ENCODE measurements at places on chromosomes 11 and 22. TPM values are rescaled to one million over a fixed set of nuclear protein-coding genes. Genes with fewer than 3 reads are reported as not detected.

DNA sequence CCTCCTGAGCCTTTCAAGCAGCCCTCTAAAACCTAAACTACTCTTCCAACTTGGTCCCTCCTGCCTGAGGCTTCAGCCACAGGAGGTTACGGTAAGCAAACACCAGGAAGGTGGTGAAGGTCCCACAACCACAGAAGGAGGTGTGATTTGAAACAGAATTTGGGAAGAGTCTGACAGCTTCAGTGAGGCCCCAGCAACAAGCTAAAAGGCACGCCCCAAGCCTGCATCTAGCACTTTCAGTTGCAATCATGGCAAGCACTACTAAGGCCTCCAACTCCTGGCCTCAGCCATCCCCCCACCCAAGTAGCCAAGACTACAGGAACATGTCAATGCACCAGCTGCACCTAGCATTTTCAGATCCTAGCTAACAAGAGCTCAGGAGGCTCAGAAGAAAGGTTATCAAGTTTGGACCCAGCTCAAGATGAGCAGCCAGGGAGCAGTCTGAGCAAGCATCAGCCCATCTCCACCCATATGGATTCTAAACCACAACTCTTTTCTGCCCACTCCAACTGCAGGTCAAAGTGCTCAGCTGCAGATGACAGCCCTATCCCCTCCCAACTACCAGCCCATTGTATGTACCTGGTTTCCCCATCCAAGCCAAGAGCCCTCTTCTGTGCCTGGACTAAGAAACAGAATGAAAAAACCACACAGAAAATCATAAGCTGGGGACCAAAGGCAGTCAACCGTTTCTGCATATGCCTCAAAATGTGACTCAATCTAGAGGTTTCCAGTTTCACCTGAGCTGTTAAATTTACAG, 10.4 kb upstream of the AHNAK start:
- DNase-seq: no peak

DNA sequence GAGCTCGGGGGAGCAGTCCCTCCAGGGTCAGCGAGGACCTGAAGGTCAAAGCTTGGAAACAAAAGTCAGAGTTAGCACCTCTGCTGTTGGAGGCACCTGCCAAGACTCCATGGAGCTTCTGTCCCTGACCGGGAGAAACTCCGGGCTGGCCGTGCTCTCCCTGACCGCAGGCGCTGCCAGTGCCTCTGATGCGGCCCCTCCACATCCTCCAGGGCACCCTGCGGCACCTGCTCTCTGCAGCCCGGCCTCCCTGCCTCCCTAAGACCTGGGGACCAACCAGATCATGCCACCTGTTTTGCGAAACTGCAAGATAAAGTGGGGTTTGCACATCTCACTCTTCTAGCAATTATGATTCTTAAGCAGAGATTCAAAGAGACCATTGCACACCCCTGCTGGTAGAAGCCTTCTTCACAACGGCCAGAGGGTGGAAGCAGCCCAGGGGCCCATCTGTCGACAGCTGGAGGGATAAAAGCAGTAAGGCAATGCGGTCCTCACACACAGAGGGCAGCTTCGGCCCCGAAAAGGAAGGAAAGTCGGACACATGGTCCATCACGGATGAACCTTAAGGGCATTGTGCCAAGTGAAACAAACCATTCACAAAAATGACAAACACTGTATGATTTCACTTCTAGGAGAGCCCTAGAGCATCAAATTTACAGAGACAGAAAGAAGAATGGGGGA, 477.1 kb downstream of the BRD1 start:
- peak; percentile 8 for DNase-seq

GRCh38 chr11:134170919-134171281, 52.9 kb downstream of the NCAPD3 start:
- DNase-seq: no peak

Gene TEX54
- not detected for total RNA-seq

- DNase-seq: no peak
These were observed 69.7 kb upstream of the BMAL1 start for GRCh38 chr11:13207665-13208594.

DNA sequence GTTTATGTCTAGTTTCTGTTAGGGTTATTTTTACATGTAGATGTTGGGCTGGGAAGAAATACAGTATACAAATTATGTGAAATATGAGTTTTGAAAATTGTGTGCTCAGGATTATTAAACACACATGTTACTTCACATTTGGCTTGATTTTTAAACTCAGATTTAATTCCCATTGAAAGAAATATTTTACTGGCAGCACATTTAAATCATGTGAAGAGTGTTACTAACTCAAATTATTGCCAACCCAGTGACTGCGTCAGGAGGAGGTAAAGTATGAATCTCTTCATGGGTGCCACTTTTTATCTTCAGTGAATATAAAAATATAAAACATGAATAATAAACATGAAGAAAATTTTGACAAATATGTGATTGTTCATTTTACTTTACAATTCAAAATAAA, 457.5 kb upstream of the CCDC179 start:
- DNase-seq: no peak

DNA sequence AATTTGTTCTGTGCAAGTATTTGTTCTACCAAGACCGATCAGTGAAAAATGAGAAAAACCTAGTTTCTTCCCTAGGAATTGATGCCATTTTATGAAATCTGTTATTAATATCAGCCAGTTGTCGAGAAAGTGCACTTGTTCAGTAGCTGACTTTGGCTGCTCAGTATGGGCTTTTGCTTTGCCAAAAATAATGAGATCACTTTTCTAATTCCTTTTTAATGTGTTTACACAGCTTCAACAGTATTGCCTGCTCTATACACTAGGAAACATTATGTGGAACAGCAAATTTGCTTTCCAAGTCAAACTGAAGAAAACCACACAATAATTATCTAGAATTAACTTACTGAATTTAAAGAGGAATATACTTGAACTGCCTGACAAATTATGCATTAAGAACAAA, 34.4 kb downstream of the SCUBE2 start:
- DNase-seq: peak; percentile 73

- DNase-seq: no peak
These were observed 48.6 kb upstream of the ADA2 start for GRCh38 chr22:17267661-17268330.

Gene XKR3
- not detected for total RNA-seq

Gene TMEM45B
- total RNA-seq: 1.5 TPM

Gene ACTN3
- total RNA-seq: 91.4 TPM

DNA sequence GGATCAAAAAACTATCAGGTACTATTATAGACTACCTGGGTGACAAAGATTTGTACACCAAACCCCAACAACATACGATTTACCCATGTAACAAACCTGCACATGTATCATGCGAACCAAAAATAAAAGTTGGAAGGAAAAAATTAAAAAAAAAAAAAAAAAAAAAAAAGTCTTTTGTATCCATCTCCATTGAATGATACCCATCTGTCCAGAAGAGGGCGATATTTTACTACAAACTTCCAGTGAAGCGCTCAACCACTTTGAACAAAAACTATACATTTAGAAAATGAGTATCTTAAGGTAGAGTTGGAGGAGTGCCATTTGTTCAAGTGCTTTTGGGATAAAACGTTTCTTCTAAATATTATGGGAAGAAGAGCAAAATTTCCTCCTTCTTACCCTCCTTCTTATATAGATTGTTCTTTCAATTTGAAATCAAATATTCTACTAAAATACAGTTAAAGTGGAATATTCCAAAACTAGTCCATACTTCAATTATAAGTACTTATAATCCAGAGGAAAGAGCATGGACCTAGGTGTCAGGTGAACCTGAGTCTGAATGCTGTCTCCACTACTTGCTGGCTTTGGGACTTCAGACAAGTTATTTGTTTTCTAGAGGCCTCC, 23.3 kb downstream of the ARL14EP start:
- peak; percentile 90 for DNase-seq

- peak; percentile 67 for DNase-seq
These were observed 88.5 kb upstream of the FIBIN start for GRCh38 chr11:26905368-26905767.

DNA sequence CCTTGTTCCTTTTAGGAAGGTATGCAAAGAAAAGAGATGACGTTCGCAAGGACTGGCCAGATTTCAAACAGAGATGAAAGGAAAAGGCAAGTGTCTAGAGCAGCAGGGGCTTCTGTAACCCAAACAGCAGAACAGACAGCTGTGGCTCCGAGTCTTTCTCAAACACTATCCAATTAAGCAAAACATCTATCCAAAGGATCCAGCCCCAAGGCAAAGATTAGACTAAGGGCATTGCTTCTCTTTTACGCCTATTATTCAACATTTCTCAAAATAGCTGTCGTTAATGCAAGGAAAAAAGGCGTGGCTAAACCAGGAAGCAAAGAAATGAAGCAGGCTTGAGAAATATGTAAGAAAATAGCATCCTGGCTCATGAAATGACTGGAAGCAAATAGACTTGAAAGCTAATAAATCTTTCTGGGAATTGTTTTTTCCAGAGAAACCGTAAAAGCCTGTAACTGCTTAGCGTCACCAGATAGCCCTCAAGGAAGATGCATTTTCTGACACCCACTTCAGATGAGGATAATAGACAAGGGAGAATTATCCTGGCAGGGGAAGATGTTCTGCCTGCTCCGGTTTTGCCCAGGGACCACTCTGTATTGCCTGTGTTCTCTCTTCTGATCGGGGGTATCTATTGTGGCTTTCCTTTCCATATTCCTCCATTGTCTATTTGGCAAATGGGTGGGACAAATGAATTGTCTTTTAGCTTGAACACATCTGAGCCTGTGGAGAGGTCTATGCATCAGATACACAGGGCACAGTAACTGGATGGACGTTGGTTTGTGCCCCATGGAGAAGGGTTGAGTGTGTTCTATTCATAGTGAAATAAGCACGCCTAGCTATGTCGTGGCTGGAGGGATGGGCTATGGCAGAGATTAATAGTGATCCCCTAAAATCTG, 20.2 kb downstream of the C11orf96 start:
- peak; percentile 50 for DNase-seq

GRCh38 chr11:69012092-69013008, 696 bp downstream of the MRGPRF start:
- peak; percentile 33 for DNase-seq

DNA sequence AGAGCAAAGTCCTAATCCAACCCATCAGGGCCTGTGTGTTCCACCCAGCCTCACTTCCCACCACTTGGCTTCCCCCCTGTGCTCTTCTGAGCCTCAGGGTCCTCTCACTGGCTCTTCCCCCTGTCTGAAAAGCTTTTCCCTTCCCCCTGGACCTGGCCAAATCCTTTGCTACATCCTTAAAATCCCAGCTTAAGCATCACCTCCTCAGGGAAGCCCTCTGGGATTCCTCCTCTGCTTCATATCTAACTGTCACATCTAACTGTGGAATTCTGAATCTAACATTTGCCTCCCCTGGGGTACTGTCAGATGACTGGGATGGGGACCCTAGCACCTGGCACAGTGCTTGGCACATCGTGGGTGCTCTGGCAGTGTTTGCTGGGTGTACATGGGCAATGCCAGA, 985 bp downstream of the CACNA1I start:
- no peak for DNase-seq

Gene MRPL11
- 55.9 TPM for total RNA-seq

Gene SCGB1D2
- not detected for total RNA-seq

- DNase-seq: no peak
These were observed 45.5 kb upstream of the GLYATL1B start for GRCh38 chr11:59040607-59041006.

DNA sequence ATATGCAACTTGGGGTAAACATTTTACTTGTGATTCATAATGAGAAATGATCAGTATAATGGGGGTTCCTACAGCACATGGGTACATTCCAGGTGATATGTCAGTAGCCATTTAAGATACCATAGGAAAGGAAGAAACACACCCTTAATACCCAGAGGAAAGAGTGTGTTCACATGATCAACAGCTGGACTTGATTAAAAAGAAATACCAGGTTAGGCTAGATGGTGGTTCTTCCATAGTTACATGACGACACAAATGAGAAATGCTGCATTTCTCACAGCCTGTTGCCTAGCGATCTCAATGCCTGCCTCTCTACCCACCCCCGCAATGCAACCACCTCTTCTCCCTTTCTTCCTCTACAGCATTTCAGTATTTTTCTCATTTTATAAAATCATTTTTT, 96.8 kb downstream of the TTC28 start:
- DNase-seq: peak; percentile 34

- no peak for DNase-seq
These were observed 16.7 kb downstream of the ATG2A start for GRCh38 chr11:64900263-64900678.
